Activated CD4-positive, alpha-beta T cell treated with anti-CD3 and anti-CD28 coated beads, Interleukin-2, amount 50 U/mL, for 1 hour (primary cell): ENCODE measurements at places on chromosomes 2 and 18.
A peak's percentile ranks its signal among the peaks of the same experiment; 100 is the strongest.

- no peak for DNase-seq
Observed at GRCh38 chr2:171824086-171824485, 70.0 kb downstream of the SLC25A12 start.

DNA sequence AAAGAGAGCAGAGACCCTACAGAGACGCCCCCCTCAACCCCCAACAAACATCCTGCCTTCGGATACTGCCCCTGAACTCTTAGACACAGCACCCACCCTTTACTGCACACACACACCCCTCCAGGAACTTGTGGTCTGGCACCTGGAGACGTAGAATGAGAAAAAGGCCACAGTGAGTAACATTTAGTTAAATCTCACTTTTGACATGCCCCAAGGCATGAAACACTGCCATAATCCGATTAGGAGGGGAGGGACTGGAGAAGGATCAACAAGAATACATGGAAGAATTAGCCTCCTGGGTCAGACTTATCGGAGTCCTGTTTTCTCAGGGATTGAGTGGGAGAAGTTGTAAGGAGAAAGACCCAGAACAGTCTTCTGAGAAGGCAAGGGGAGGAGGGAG, 4.1 kb downstream of the CDK5R2 start:
- DNase-seq = no peak

DNA sequence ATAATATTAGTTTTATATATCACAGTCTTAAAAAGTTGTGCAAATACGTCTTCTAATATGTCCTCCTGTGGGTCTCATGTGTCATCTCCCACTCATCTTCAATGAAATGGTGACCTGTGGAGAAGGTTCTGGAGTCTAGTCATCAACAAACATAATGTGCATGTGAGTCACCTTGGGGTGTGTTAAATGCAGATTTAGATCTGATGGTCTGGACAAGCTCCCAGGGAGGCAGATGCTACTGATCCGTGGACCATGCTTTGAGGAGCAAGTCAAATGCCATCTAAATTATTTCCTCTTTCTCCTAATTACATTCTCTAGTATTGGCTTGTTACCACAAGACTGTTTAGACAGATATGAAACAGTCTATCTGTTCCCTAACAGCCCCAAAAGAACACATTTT, 210.9 kb downstream of the CD226 start:
- DNase-seq = no peak

GRCh38 chr2:46813680-46814079, 101.9 kb downstream of the MCFD2 start:
- no peak for DNase-seq

DNA sequence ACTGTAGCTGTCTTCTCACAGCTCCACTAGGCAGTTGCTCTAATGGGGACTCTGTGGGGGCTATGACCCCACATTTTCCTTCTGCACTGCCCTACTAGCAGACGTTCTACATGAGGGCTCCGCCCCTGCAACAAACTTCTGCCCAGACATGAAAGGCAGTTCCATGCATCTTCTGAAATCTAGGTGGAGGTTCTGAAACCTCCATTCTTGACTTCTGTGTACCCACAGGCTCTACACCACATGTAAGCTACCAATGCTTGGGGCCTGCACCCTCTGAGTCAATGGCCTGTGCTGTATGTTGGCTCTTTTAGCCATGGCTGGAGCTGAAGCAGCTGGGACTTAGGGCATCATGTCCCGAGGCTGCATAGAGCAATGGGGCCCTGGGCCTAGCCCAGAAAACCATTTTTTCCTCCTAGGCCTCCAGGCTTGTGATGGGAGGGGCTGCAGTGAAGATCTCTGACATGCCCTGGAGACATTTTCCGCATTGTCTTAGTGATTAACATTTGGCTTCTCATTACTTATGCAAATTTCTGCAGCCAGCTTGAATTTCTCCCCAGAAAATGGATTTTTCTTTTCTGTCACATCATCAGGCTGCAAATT, 123.0 kb downstream of the MYCN start:
- no peak for DNase-seq

- DNase-seq = no peak
Observed at GRCh38 chr18:45521136-45521535, 94.1 kb upstream of the SLC14A2 start.

GRCh38 chr2:217077831-217078407, 218.1 kb upstream of the TNP1 start:
- no peak for DNase-seq

GRCh38 chr2:677959-678550, 849 bp upstream of the TMEM18 start:
- no peak for DNase-seq

- DNase-seq = no peak
Observed at GRCh38 chr2:224104668-224105386, 65.7 kb upstream of the SERPINE2 start.

DNA sequence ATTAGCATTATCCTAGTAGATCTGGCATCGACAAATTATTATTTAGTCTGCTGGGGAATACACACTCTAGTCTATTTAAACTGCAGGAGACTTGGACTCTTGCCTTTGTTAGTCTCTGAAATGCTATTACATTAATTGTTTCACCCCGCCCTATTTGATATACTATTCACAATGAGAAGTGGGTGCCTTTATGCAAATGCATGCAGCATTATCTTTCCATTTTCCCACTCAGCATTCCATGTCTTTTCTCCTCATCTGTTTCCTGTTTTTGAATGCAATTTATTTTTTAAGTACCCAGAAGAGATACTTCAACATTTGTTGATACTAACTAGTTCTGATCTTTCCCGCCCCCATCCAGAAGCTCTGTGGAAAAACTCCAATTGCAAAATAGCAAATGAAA, 395.3 kb upstream of the NXPH2 start:
- no peak for DNase-seq

- DNase-seq = no peak
Observed at GRCh38 chr2:170991398-170992182, 62.5 kb downstream of the GORASP2 start.

- DNase-seq = no peak
Observed at GRCh38 chr18:22650247-22650646, 232.5 kb upstream of the CTAGE1 start.

- peak; percentile 45 for DNase-seq
Observed at GRCh38 chr2:68943581-68944568, 8.8 kb downstream of the GKN2 start.

- no peak for DNase-seq
Observed at GRCh38 chr2:37730037-37730818, 58.8 kb upstream of the CDC42EP3 start.

GRCh38 chr18:9971313-9971920, 57.6 kb downstream of the VAPA start:
- peak; percentile 63 for DNase-seq

GRCh38 chr2:26674771-26675170, 17.8 kb upstream of the KCNK3 start:
- no peak for DNase-seq

GRCh38 chr2:29270701-29271121, 155.5 kb downstream of the CLIP4 start:
- no peak for DNase-seq

GRCh38 chr2:178775975-178776374, 31.2 kb downstream of the TTN start:
- no peak for DNase-seq

- DNase-seq = no peak
Observed at GRCh38 chr18:3982541-3982940, 472.6 kb downstream of the DLGAP1 start.

DNA sequence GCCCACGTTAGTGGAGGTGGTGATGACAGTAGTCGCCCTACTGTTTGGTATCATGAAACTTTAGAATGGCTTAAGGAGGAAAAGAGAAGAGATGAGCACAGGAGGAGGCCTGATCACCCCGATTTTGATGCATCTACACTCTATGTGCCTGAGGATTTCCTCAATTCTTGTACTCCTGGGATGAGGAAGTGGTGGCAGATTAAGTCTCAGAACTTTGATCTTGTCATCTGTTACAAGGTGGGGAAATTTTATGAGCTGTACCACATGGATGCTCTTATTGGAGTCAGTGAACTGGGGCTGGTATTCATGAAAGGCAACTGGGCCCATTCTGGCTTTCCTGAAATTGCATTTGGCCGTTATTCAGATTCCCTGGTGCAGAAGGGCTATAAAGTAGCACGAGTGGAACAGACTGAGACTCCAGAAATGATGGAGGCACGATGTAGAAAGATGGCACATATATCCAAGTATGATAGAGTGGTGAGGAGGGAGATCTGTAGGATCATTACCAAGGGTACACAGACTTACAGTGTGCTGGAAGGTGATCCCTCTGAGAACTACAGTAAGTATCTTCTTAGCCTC, 16.2 kb downstream of the MSH6 start:
- no peak for DNase-seq

GRCh38 chr18:2513616-2514015, 57.7 kb downstream of the METTL4 start:
- no peak for DNase-seq

- DNase-seq = no peak
Observed at GRCh38 chr18:48023334-48024008, 93.0 kb upstream of the SMAD2 start.

DNA sequence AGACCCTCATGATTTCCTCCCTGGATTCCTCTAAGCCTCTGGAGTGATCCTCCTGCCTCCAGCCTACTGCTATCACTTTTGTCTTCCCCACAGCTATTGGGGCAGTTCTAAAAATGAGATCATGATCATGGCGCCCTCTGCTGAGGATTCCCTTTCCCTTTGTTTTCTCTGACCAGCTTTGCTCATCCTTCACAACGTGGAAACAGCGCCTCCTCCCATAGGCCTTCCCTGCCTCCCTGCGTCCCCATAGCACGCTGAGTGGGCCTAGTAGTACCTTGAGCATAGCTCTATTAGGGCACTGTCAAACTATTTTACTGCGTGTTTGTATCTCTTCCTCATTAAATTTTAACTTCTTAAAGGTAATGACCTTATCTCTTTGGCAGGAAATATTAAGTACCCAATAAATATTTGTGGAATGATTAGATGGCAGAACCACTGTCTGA, 207.0 kb upstream of the FANCL start:
- DNase-seq = no peak

GRCh38 chr2:71474116-71474743, 20.9 kb downstream of the DYSF start:
- no peak for DNase-seq

GRCh38 chr18:50627594-50628532, 68.0 kb downstream of the MAPK4 start:
- no peak for DNase-seq

DNA sequence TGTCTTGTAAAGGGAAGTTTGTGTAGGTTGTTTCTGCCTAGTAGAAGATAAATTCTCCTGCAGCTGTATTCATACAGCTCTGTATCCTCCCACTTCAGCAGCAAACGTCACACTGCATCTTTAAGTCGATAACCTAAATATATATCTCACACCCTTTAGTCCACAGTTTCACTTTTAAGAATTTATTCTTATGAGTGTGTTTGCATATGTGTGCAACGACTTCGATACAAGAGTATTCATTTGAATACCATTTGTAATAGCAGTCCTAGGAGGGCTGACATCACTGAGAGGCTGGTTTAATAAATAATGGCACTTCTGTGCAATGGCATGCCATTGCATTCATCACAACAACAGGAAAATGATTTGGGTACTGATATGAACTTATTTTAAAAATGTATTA, 63.8 kb upstream of the MSH6 start:
- no peak for DNase-seq

GRCh38 chr2:178485356-178485755, 5.1 kb downstream of the PLEKHA3 start:
- DNase-seq = no peak

DNA sequence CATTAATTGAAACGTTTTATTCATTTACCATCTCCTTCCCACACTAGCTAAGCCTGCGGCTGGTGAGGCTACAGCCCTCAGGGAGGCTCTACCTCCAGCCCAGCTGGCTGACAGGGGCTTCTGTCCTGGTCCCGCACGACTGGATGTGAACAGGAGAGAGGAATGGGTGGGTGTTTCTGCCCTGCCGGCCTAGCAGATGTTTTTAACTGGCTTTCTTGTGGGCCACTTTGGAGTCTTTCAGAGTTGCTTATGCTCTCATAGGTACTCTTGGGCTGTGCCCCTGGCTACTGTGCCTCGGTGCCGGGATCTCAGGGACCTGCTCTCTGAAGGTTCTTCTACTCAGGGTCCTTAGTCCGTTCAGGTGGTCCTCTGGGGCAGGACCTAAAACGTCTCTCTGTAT, 184.3 kb upstream of the TWIST2 start:
- DNase-seq = no peak

DNA sequence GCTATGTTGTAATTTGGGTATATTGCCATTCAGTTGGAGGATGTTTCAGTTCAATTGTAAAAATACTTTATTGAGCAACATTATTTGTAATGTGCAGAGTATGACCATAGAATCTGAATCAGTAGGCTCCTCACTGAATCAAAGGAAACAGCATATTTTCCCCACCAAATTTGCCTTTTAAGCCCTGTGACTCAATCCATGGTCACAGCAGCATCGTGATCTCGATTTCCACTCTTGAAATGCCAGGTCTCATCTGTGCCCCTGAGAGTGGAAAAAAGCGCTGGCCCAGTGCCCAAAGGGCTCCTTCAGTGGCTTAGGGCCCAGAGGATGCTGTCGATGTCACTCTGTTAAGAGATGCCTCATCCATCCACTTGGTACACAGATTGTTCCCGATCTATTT, 57.5 kb downstream of the FHOD3 start:
- no peak for DNase-seq

GRCh38 chr2:112750560-112750843, 13.9 kb downstream of the CKAP2L start:
- DNase-seq = no peak

DNA sequence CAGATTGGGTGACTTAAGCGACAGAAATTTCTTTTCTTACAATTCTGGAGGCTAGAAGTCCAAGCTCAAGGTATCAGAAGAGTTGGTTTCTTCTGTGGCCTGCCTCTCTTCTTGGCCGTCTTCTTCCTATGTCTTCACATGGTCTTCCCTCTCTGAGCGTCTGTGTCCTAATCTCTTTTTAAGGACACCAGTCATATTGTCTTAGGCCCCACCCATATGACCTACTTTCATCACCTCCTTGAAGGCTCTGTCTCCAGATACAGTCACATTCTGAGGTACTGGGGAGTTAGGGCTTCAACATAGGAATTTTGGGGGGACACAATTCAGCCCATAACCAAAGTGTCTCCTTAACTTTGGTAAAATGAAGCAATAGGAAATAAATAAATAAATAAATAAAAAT, 110.9 kb upstream of the EPC2 start:
- no peak for DNase-seq

DNA sequence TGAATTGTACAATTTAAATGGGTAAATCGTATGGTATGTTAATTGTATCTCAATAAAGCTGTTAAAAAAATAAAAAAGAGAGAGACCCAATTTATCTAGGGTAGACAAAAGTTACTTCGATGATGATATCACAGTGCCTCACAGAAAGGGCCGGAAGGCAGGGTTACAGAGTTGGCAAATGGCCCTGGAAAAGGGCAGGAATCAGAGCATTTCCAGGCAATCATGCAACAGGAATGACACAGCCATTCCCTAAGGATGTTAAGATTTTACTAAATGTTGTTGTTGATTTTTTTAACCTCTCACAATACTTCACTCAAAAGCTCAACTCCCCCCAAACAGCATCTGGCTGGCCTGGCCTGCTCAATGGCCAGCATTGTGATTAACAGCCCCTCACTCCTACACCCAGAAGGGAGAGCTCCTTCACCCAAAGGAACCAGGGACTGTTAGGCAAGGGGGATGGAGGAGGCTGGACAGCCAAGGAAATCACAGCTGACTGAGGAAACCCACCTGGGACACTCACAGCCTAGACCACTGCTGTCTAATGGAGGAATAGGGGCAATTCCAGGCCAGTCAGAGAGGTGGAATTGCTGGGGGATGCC, 7.7 kb upstream of the SP100 start:
- DNase-seq = no peak
